KBM-7 (cell line): ENCODE measurements at places on chromosomes 4 and X.

GRCh38 chr4:177339477-177340374, 30.1 kb downstream of the NEIL3 start:
- DNase-seq: peak; percentile 57

DNA sequence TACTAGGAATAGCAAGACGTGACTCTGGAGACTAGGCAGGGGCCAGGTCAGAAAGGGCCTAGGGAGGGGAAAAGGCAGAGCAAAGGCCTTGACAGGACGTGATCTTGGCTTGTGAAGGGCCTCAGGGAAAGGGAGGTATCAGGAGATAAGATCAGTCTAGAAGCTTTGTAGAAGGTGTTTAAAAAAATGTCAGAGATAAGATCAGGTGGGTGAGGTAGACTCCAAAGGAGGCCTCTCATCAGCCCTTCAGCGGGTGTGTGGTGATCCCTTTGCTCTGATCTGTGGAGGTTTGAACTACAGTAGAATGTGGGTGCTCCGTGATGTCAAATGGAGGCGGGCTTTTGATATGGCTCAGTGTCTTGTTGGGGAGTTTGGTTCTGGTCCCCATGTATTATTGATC, 78.8 kb upstream of the PRPS1 start:
- DNase-seq: no peak

GRCh38 chr4:51874551-51874950, 31.6 kb downstream of the DCUN1D4 start:
- no peak for DNase-seq

- DNase-seq: no peak
These were observed 85.2 kb downstream of the AASDH start for GRCh38 chr4:56301997-56302496.

- DNase-seq: peak; percentile 29
These were observed 435.7 kb upstream of the FMR1 start for GRCh38 chrX:147476008-147476407.

- DNase-seq: no peak
These were observed 27.3 kb upstream of the JADE1 start for GRCh38 chr4:128782076-128782715.
